ENCODE measurements at places on chromosomes 2 and 18.

GRCh38 chr2:113692698-113693428 lies 63.6 kb downstream of the SLC35F5 start:
- no peak for ATAC-seq

GRCh38 chr18:24593401-24593800 lies 133.0 kb downstream of the HRH4 start:
- no peak for ATAC-seq

GRCh38 chr2:121008975-121009374 lies 273.3 kb downstream of the GLI2 start:
- no peak for ATAC-seq

GRCh38 chr2:186101616-186102015 lies 363.0 kb downstream of the FSIP2 start:
- ATAC-seq: no peak

DNA sequence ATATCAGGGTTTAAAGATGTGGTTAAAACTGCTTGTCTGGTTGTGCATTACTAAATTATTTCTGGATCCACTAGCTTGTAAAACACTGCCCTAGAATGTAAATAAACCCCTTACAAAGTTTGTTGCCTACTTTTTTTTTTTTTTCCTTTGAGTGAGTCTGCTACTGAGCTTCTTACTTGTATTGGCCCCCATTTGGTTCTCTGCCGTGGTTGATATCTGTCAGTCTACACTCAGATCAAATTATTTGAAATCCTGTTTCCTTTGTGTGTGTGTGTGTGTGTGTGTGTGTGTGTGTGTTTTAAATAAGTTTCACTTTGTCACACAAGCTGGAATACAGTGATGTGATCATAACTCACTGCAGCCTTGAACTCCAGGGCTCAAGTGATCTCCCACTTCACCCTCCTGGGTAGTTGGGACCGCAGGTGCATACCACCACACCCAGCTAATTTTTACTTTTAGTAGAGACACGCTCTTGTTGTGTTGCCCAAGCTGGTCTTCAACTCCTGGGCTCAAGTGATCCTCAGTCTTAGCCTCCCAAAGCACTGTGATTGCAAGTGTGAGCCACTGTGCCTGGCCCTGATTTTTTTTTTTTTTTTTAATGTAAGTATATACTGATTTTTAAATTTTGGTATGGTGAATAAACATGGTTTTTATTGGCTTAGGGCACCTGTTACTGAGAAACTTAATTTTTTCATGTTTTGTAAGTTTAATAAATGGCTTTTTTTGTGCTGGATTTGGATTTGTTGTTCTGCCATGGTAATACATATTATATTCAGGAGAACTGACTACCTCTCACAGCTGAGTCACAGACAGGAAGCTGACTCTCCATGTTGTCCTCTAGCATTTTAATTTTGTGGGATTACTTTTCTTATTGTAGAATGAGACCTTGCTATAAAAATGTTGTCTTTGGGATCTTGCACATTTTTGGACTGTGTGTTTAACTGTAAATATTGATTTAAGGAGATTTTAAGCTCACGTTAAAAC lies 48.5 kb downstream of the MAP4K4 start:
- peak; percentile 45 for ATAC-seq

- no peak for ATAC-seq
These were observed 33.7 kb downstream of the MTERF4 start for GRCh38 chr2:241068136-241068941.

DNA sequence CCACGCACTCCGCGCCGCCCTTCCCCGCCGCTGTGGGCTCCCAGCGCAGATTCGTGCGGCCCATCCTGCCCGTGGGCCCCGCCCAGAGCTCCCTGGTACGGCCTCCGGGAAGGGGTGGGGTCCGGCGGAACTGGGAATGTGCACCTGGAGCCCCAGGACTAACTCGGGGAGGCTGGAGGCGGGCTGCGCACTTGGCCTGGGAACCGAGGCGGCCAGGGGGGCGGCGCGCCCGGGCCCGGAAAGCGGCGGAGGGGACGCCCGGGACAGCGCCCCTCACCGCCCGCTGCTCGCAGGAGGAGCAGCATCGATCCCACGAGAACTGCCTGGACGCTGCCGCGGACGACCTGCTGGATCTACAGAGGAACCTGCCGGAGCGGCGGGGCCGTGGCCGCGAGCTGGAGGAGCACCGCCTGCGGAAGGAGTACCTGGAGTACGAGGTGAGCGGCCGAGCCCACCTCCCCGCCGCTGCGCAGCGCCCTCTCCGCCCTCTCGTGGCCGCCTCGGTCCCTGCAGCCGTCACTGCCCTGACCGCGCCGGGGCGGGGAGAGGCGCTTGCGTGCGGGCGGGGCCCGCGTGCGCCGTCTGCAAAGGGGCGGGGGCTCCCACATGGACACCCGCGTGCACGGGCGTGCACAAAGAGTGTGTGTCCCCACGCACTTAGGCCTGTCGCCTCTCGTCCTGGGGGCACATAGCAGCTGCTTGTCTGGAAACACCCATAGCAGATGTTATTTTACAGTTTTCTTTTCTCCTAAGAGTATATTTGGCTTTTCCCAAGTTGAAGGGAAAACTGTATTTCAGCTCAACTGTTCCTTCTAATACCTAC lies 25.2 kb downstream of the PSD4 start:
- peak; percentile 92 for ATAC-seq

- ATAC-seq: no peak
These were observed 1105.1 kb upstream of the PIK3C3 start for GRCh38 chr18:40849886-40850285.

- no peak for ATAC-seq
These were observed 45.1 kb downstream of the NTSR2 start for GRCh38 chr2:11624893-11625292.

DNA sequence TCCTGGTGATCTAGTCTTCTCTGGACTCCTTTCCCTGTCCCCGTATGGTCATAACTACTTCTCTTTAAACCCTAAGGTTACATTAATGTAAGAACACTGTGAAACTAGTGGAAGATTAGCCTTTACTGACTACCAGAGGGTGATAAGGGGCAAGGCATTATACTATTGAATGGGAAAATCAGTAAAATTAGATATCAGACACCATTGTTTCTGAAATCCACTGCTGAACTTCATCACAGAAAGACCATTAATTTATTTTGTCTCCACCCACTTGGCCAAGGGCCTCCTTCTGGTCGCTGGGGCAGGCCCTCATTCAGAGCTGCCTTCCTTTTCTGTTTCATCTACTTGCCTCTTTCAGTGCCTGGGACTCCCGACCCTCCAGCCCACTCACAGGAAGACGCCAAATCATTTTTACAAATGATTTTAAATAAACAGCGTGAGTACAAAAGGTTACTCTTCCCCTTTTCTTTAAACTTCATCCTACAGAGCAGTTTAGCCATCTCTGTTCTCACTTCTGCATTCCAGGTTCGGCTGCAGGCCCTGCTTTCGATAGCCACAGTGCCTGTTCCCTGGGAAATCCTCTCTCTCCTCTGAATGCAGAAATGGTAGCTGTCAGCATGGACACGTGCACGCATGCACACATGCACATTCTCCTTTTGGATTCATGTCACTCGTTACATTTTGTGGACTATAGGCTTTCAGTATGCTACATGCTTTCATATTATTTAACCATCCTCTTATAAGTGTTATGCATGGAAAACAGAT lies 70.3 kb upstream of the DOCK10 start:
- no peak for ATAC-seq

GRCh38 chr2:151260573-151261230 lies 961 bp downstream of the RBM43 start:
- no peak for ATAC-seq

Data from esophagus mucosa (tissue), 1 donor.